ENCODE measurements at places on chromosomes 7 and 10.
A peak's percentile ranks its signal among the peaks of the same experiment; 100 is the strongest.

- DNase-seq = no peak
Observed at GRCh38 chr10:58795560-58795959, 282.9 kb downstream of the BICC1 start.

- DNase-seq = no peak
Observed at GRCh38 chr7:1024331-1024841, 20.0 kb upstream of the GPR146 start.

DNA sequence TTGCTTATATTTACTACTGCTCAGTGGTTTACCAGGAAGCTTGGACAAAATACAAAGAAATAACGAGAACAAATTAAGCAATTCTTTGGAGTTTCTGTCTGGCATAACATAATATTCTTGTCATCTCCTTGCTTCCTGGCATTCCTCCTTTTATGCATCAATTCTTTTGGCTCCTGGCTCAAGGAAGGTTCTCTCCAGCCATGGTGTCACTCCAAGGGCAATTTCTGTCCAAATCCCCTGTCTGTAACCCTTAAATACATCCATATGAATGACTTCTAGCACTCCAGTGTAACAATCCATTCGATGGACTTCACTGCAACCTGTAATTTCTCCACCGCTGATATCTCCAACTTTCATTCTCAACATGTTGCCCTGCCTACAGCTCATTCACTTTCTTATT is 617.7 kb upstream of the ANKRD30A start:
- no peak for DNase-seq

DNA sequence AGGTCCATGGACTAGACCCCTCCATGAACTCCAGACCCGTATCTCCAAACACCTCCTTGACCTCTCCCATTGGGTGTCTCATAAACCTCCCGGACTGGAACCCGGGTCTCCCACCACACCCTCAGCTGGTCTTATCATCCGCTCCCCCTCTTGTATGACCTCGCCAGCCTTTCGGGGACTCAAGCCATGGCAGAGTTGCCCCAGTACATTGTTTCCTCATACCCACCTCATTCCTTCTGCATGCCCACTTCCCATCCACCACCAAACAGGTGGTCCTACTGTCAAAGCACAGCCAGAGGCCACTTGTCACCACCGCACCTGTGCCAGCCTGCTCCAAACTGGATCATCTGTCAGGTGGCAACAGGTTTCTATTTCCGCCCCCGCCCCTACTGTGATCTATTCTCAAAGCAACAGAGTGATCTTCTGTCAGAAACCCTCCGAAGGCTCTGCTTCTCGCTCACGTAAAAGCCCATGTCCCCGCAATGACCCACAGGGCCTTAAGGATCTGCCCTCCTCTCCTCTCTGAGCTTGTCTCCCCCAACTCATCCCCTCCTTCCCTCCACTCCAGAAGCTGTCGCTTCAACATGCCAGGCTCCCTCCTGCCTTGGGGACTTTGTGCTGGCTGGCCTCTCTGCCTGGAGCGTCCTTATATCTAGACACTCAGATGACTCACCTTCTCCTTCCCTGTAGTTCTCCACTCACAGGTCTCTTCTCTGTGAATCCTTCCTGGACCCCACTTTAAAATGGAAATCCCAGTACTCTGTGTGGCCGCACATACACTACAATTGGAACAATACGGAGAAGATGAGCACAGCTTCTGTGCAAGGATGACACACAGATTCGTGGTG is 22.8 kb upstream of the PRKAG2 start:
- no peak for DNase-seq

DNA sequence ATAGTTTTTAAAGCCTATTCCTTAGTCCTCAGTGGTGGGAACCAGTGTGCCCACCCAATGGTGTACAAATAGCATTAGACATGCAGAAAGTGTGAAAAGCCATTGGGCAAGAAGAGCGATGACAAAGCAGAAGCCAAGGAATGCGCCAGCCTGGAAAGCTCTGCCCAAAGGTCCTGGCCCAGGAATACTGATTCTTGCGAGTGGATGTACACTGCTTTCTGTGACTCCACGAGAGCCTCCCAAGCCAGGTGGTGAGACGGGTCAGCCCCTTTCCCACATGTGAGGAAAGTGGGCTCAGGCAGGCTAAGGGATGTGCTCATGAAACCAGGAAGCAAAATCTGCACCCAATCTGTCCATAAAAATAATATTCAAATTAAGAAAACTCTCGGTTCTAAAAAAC is 106.6 kb downstream of the ADCY1 start:
- no peak for DNase-seq

GRCh38 chr7:4943297-4943696 is 15.7 kb downstream of the MMD2 start:
- no peak for DNase-seq

DNA sequence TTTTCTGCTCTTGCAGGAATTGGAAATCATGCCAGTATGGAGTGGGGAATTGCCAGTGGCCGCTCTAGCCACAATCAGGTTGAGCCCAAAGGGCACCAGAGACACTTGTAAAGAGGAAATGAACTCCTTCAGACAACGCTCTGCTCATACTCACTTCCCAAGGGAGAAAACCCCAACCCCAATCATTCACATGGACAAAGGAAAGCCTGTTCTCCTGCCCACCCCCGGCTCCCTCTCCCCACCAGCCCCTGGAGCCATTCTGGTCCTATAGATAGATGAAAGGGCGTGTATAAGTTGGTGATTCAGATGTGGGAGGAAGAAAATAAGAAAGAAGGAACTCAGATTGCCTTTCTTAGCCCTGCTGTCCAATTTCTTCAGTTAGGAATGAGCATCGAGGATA is 57.4 kb downstream of the GFRA1 start:
- peak; percentile 34 for DNase-seq

DNA sequence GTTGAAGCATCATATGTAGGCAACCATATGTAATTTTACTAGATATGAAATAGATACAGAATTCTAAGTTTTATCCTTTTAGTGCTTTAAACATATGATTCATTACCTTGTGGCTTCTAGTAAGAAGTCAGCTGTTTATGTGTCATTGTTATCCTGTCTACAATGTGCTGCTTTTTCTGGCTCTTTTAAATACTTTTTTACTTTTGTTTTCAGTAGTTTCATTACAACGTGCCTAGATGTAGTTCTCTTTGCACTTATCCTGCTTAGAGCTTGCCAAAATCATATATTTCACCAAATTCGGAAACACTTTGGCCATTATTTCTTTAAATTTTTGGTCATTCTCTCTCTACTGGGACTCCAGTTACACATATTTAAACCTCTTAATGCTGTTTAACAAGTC is 26.4 kb downstream of the YAE1 start:
- no peak for DNase-seq

DNA sequence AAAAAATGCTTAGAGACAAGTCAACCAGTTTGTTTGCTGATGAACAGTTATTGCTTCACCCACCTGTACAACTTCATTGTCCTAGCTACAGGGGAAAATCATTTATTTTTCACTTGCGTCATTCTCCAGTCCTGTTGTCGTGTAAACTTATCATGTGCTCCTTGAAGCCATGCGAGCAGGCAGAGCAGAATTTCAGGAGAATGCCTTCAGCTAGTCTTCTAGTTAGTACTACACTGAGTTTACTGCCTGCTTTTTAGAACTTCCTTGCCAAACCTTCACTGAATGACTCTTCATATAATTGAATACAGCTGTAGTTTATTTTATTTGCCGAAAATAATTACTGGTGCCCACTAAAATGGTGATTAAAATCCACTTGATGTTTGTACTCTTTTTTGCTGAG is 15.6 kb downstream of the RPA3 start:
- DNase-seq = no peak

DNA sequence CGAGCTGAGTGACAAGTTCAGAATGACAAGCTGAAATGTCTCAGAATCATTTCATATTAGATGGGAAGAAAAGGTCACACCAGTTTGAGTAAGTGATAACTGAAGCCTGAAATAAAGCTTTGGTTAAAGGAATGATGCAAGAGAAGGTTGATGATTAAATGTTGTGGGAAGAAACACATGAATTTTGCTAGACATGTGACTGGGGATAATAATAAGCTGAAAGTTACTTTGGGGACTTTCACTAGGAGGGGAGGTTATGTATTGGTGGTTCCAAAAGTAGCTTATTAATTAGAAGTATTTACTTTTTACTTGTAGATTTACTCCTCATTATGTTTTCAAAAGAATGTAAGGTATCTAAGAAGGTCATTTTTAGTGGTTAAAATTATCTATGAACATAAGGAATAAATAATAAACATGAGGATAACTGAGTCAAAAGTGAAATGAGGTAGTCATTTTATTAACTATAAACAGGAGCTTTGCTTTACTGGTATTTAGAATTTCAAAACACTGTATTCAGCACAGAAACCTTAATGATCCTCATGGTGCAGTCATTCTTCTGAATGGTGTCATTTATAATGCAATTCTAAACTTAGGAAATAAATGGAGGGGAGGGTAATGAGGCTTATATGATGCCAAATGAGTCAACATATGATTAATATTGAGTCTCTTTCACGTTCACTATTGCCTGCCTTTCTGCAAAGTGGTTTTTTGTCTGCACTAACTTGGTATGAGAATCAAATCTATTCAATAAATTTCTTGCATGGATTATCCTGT is 63.7 kb downstream of the PRKG1 start:
- no peak for DNase-seq

GRCh38 chr7:142870566-142871259 is 14.8 kb downstream of the TRPV6 start:
- DNase-seq = no peak

DNA sequence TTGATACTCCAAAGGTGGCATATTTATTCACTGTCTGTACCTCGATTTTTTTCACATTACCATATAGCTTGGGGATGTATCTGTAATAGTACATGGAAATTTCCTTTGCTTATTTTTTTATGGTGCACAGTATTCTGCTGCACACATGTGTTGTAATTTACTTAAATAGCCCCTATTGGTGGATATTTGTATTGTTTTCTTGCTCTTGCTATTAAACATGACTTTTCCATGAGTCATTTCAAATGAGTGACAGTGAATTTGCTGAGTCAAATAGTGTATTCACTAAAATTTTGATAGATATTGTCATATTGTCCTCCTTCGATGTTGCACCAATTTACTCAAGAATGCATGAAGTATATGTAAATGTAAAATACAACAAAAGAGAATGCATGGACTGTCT is 122.7 kb upstream of the STEAP4 start:
- no peak for DNase-seq

DNA sequence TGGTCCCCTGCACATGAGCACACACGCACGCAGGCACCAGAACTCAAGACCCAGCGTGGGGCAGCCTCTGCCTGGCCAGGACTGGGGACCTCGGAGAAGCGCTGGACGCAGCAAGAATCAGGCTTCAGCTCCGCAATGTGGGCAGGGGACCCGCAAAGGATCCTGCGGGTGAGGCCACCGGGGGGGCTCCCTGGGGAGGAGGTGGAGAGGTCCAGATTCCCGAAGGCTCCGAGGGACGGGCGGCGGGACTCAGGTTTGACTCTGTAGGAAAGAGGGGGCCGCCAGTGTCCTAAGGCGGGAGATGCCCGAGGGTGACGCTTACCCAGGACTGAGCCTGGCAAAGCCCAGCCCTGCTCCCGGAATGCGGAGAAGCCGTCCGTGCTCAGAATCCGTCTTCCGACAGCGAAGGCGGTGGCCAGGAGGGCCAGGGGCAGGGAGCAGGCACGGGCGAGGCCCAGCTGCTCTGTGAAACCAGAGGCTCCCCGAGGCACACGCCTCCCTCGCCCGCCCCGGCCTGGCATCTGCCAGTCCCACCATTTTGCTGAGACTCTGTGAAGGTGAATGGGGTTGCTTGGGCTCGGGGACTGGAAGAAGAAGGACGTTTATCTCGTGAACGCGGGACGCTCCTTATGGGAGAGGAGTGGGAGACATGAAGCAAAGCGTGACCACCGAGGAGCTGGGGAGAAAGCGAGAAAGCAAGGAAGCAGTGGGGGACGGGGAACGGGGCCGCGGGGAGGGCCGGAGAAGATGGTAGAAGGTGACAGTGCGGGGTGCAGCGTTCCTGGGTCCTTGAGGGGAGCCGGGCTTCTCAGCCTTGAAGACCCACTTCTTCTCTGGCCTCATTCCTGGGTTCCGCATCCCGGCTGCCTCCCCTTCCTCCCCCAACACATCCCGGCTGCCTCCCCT is 489.2 kb downstream of the PTPRN2 start:
- no peak for DNase-seq

- DNase-seq = no peak
Observed at GRCh38 chr7:107372298-107372697, 97.6 kb upstream of the GPR22 start.

DNA sequence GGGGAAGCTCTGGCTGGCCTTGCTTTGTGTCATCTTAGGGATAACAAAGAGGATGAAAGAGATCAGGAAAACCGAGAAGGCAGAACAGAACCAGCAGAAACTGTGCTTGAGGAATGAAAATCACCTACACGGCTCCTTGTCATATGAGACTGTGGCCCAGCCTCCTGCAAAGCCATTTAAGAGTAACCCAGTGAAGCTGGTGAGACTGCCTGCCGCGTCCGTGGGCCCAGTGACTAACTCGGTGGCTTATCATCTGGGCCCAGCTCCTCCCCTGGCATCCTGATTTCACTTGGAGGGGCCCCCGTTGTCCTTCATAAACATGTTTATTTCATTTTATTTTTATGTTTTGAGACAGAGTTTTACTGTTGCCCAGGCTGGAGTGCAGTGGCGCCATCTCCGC is 30.7 kb downstream of the HTRA1 start:
- no peak for DNase-seq

- DNase-seq = peak; percentile 6
Observed at GRCh38 chr10:26217396-26218086, 967 bp downstream of the GAD2 start.

GRCh38 chr7:124723012-124723411 is 42.6 kb downstream of the GPR37 start:
- no peak for DNase-seq

- no peak for DNase-seq
Observed at GRCh38 chr10:78260141-78260540, 226.5 kb downstream of the RPS24 start.

- no peak for DNase-seq
Observed at GRCh38 chr7:129110258-129110981, 34.1 kb upstream of the TSPAN33 start.

GRCh38 chr7:158396301-158396905 is 191.2 kb downstream of the PTPRN2 start:
- DNase-seq = no peak

DNA sequence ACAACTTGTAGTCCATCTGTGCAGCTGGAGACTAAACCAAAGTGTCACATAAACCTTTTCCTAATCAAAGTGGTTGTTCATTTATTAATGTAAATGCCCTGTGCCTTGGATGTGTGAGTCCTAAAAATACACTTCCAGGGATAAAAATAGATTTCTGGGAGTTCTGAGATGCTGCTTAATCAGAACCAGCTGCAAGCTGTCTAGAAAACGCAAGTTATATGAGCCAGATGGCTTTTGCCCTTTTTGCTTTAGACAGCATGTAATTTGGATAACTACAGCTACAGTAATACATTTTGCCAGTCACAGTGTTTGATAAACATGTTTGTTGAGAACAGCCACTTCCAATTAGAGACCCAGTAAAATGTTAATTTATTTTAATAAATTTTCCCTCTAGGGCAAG is 185.1 kb upstream of the PRPS1L1 start:
- DNase-seq = no peak

- DNase-seq = no peak
Observed at GRCh38 chr10:92207061-92207460, 83.8 kb downstream of the CPEB3 start.

All from neural crest cell (in vitro differentiated cells).